ENCODE measurements at places on chromosomes 7 and 10.
A peak's percentile ranks its signal among the peaks of the same experiment; 100 is the strongest.

- no peak for DNase-seq
These were observed 111.4 kb upstream of the ZEB1 start for GRCh38 chr10:31207636-31208035.

DNA sequence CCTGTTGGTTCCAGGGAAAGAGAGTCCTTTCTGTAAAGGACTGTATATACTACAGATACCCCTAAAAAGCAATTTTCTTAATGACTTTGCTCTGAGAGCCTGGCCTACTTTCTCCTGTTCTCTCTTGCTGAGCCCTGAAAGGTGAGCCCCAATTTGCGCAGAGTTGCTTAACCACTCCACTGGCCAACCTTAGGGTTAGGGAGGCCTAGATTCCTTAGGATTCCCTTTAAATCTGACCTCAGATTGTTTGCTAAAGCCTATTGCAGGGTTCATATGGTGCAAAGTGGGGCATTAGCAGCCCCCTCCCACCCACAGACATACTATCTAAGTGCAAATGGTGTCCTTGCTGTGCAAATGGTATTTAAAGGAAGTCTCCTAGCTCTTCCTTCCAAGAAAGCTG is 164.2 kb downstream of the RNLS start:
- no peak for DNase-seq

DNA sequence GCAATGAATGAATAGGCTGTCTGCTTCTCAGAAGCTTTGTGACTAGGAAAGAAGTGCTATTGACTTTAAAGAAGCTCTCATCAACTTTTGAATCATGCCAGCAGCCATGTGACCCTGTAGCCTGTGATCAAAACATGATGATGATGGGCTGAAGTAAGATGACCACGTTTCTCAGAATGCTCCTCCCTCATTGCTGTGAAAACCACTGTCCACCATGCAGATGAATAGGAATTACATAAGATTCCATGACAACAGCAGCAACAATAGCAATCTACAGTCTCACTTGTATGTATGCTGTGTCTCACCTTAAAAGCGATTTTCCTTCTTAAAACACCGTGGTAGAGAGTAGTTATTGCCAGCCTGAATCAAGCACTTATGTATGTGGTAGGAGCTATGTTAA is 228.4 kb downstream of the TRIL start:
- no peak for DNase-seq

DNA sequence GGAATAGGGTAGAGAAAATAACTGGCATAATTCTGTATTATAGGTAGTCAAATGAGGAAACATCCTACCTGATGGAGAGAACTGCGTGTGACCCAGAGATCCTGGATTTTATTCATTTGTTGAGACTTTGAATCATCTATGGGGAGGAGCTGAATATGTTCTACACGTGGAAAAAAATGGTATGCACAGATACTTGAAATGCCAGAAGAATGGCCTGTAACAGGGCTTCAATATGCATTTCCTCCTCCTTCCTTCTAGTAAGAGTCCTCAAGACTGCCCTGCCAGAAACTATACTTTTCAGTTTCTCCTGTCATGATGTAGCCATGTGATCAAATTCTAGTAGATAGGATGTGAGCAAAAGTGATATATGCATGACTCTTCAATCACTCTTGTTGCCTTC is 301.6 kb upstream of the HGF start:
- DNase-seq: no peak

DNA sequence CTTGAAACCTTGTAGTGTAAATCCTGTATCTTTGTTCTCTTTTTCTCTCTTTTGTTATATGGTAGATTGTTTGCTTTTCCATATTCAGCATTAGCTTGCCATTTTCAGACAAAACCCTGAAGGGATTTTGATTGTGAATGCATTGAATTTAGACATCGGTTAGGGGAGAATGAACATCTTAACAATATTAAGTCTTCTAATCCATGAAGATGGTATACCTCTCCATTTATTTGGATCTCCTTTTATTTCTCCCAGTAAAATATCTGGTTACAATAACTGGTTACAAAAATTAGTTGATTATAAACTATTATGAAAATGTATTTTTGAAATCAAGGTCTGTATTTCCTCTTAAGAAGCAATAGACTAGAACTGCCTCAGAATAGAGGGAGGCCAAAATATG is 12.4 kb upstream of the SLK start:
- no peak for DNase-seq

DNA sequence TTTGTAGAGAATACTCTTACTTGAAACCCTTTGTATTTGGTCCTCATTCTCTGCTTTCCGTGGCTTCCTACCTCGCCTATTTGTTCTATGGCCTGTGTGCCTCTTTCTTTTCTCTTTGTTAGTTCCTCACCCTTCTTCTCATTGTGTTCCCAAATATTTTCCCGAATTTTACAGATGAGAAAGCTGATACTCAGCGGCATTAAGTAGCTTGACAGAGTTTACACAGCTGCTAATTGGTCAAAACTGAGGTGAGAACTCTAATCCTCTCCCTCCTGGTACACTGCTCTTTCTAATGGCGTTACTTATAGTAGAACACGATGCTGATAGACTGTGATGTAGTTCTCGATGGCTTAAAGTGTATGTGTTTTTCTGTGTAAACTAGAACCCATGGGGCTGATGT is 80.7 kb upstream of the HDAC9 start:
- peak; percentile 10 for DNase-seq

DNA sequence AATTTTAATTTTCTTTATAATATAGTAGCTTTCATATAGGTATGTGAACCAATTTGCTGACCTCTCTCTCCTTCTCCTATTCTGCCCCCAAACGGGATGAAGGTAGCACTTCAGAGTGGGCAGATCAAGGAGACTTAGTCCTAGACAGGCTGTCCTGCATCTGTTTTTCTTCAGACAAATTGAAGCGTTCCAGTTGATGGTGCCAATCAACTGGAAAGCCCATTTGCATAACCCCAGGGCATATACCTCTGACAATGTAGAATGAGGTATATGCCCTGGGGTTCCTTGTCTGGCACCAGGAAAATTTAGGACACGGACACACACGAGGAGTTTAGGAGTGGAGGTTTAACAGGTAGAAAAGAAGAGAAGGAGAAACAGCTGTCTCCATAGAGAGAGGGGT is 502.9 kb downstream of the HTR7 start:
- DNase-seq: no peak

DNA sequence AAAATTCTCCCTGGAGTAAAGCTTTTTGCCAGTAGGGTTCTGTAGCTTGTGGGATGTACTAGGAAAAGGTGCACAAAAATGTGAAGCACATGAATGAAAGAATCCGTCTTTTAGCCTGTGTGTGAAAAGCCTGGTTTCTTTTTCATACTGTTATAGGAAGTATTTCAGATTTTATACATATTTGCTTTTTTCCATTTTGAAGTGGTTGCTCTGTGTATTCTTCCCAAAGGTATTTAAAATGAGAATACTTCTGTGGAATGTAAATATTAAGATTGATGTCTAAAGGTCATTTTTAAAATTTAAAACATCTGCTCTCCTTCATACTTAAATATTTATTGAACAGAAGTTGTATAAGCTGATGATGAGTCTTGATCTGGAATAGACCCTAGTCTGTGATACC is 96.8 kb downstream of the CDK14 start:
- no peak for DNase-seq

DNA sequence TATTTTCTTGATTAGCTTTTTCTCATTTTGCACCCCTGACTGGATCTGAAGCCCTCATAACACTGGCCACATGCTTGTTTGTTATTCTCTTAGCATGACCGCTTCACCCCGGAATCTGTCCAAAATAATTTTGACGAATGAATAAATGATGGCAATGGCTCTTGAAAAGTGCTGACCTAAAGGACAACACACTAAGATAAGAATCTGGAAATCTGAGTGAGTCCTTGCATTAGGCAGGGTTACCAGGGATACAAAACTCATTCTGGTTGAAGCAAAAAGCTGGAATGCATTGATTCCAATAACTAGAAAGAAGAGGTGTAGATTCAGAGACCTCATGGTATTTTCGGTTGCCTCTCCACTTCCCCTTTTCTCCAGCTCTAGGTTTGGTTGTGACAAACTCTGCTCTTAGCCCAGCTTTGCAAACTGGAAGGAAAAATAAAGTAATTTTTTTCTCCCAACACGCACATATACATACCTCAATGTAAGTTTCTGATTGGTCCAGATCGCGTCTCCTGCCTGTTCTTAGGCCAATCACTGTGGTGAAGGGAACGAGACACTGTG is 157.4 kb downstream of the SKIDA1 start:
- no peak for DNase-seq
